ENCODE measurements at places on chromosomes 11 and 22.

GRCh38 chr11:12185106-12185690 is 74.8 kb downstream of the MICAL2 start:
- no peak for DNase-seq

DNA sequence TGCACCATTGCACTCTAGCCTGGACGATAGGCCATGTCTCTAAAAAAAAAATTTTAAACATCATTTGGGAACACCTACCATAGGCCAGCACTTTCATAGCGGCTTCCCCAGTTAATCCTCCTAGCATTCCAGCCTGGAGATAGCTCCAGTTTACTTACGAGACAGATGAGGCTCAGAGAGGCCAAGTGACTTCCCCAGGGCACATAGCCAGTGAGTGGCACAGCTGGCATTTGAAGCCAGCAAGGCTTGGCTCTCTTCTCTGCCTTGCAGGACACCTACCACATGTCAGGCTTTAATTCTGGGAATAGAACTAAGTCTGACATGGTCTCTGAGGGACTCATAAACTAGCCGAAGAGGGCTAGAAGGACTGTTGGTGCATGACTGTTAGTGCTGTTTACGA is 4.9 kb upstream of the TAGLN start:
- DNase-seq = no peak

GRCh38 chr11:20131788-20132666 is 28.2 kb downstream of the DBX1 start:
- DNase-seq = peak; percentile 66

GRCh38 chr11:41309716-41310115 is 149.7 kb downstream of the LRRC4C start:
- DNase-seq = no peak

GRCh38 chr11:27213232-27213660 is 149.8 kb downstream of the CCDC34 start:
- DNase-seq = peak; percentile 53

DNA sequence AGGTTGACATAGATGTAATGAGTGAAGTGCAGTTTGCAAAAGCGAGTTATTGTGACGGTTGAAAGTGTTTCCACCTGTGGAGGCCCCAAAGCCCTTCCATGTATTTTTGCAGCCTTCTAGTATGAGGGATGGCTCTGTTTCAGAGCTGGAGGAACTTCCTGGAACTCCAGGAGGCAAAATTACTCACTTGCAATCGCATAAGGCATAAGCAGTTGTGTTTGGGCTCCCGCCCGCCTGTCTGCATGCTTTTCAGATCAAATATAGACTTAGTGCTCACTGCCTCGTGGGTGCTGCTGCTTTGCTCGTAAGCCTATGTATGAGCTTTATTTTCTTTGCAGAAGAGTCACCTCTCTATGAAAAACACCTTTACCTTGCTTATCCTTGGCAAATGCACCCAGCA is 146.8 kb upstream of the LARGE1 start:
- no peak for DNase-seq

DNA sequence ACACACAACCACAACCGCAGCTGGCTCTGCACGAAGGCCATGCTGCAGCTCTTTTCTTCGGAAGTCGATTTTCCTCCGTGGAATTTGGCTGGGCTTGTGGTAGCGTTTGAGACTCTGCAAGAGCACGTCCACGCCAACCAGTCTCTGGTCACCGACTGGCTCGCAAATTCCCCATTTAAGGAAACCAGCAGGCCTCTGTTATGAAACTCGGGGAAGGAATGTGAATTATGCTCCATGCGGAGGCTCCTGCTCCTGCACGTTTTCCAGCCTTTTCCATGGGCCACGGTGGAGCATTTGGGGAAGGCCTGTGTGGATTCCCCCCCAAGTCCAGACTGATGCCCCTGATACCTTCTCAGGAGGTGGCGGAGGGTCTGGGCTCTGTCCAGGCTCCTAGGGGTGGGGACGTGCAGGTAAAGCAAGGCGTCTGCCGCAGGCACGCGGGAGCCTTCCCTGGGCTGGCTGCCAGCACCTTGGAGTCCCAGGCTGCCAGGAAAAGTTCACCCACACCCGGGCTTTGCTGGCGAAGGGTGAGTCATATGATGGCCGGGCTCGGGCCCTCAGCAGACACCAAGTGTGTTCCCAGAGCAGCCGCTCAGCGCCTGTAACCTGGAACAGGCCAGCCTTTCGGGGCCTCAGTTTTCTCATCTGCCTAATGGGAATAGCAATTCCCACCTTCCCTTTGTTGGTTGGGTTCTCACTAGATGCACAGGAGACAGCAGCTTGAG is 41.9 kb downstream of the LRP5 start:
- DNase-seq = no peak

- DNase-seq = peak; percentile 76
Measured at GRCh38 chr11:124724979-124725718, 14.6 kb upstream of the NRGN start.

DNA sequence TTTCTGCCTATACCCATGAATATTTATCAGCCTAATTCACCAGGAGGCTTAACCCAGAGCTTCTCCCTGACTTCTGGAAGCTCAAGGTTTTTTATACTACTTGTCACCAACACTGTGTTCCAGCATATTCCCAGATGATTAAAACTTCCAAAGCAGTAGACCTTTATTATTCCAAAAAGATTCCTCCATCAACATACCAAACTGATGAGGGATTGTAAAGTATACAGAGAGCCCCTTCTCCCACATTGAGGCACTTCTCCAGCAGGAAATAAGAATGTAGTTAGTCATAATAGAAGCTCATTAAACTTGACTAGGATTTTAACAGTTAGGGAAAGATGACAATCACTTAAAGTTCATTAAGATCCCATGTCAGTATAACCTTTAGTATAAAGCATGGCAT is 51.4 kb upstream of the CEP126 start:
- peak; percentile 48 for DNase-seq

GRCh38 chr11:34631737-34632104 is 10.8 kb downstream of the EHF start:
- no peak for DNase-seq

DNA sequence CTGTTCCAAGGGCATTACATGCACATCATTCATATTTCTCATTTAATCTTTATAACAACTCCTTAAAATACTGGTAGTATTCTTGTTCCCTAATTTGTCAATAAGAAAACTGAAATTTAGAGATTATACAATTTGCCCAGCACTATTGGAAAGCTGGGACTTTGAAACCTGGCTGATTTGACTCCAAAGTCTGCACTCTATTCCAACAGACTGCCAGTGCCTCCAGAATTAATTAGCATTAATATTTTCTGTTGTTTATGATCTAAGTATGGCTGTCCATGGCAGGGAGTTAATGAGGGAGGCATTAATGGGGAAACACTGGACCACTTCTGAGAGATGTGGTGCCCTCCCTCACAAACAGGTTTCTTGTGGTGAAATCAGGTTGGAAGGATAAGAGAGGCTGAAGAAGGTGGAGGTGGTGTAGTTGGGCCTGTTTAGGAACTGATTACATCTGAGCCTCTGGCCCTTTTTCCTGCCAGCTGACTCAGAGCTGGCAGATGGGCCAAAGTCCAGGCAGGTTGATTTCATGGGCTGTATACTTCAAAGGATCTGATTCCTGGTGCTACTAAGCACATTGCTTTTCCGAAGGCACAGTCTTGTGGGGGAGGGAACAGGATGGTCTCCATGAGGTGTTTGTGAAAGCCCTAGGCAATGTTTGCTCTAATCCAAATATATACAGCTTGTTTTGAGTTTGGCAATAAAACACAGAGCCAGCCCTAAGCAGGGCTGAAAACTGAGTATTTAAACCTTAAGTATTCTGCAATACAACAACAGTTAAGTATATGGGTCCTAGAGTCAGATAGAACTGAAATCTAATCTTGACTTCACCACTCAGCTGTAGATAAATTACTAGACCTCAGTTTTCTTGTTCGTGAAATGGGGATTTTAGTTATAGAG is 21.0 kb upstream of the RAB30 start:
- no peak for DNase-seq

GRCh38 chr11:120884154-120885020 is 139.5 kb upstream of the TBCEL start:
- no peak for DNase-seq

DNA sequence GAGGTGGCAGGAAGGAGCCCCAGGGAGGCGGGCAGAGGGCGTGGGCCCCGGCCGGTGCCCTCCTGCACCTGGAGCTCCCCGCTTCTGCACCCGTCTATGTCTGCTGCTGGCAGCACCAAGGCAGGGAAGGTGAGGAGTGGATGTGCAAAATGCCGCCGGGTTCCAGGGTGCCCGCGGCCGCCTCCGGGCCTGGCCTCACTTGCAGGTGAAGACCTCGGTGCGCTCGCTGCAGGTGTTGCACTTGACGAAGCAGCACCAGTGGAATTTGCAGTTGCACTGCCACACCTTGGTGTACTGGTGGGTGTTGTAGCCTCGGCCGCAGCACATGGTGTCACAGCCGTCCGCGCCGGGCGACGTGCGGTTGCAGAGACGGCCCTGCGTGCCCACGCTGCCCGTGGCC is 54.3 kb downstream of the WNT7B start:
- DNase-seq = no peak

- DNase-seq = no peak
Measured at GRCh38 chr22:48523091-48523490, 1304.6 kb downstream of the BRD1 start.

- no peak for DNase-seq
Measured at GRCh38 chr11:66617155-66617834, 865 bp downstream of the RBM14 start.

DNA sequence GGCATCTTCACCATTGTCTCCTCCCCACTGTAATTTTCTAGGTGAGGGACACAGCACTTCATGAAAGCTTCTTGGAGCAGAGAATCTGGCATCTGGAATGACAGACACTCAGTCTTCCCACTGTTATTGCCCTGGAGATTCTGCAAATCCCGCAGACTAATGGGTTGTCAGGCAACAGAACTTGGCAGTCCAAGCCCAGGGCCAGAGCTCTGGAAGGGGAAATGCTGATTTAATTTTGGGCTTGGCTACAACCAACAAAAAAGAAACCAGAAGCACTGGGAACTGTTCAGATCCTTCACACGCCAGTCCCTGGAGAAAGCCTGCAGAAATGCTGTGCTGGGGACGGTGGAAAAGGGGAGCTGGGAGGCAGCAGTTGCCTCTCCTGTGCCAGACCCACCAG is 71.5 kb upstream of the BID start:
- DNase-seq = no peak

DNA sequence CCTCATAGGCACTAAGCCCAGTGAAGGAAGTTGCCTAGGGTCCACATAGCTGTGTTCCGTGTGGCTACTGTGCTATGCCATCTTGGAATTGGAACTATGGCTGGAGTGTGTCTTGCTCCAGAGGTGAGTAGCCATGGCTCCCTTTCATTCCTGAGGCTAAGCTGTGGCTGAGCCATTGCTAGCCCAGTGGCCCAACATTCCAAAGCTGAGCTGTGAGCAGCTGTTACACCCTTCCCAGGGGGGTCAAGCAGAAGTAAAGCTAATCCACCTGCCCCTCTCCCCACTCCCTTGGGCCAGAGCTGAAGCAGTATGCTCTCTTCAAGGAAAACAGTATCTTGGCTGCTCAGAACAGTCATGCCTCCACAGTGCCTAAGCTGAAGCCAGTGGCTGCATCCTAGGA is 51.1 kb downstream of the USP35 start:
- no peak for DNase-seq

DNA sequence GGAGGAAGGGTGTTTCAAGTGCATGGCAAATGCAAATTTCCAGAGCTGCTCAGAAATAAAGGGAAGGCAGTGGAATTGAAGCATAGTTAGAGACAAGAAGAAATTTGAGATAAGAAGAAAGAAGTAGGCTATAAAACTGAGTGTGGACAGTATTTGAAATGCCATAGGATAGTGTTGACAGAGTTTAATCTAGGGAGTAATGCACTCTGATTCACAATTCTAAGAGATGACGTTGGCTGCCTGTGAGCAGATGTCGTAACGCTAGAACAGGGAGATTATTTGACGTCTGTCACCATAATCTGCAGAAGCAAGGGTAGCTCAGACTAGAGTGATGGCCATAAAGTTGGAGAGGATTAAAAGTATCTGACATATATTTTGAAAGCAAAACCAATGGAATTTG is 389.9 kb upstream of the KIRREL3 start:
- no peak for DNase-seq

GRCh38 chr11:133052537-133052936 is 479.8 kb downstream of the OPCML start:
- DNase-seq = no peak

DNA sequence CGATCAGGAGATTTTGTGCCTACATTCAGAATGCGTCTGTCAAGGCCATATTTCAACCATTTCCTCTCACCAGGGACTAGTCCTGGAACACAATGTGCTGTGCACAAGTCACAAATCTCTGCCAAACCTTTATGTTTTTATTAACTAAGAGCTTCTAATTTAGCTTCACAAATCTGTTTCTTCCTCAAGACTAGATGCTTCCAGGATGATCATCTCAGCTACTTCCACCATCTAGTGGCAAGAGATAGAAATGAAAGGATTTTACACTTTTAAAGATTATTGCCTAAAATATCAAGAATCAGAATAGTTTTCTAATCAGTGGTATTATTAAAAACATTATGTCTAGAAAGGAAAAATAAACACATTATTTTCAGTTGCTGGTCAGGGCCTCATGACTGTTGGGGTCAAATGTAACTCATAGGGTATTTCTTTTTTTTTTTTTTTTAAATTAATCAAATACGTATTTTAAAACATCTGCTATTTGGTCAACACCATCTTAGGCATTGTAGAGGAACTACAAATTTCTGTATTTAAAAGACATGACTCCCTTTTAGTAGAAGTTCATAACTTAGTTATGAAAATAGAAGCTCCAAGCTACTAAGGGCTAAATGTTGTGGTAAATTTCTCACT is 1102.6 kb downstream of the DLG2 start:
- DNase-seq = peak; percentile 17

- DNase-seq = no peak
Measured at GRCh38 chr11:35288817-35289541, 130.4 kb downstream of the SLC1A2 start.

GRCh38 chr11:57527056-57527631 is 3.4 kb downstream of the TIMM10 start:
- DNase-seq = peak; percentile 66

- no peak for DNase-seq
Measured at GRCh38 chr11:48095779-48096470, 115.6 kb downstream of the PTPRJ start.

- no peak for DNase-seq
Measured at GRCh38 chr11:119664063-119664572, 64.9 kb downstream of the NECTIN1 start.

DNA sequence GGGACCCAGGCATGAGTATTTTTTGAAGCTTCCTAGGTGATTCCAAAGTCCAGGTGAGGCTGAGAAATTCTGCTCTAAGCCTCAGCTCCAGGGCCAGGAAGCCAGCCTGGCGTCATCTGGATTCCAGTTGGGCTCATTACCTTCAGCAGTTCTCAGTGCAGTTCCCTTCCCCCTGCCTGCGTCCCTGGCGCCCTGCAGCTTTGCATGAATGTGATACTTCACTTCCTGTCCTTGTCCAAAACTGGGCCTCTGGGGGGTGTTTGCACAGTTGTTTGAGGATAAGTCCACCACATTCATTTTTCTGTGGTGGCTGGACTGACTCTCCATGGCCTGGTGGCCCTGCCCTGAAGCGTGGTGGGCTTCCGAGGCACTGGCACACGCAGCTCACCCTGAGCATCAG is 98.1 kb downstream of the TENM4 start:
- DNase-seq = no peak

GRCh38 chr11:61710019-61710418 is 29.8 kb downstream of the DAGLA start:
- DNase-seq = no peak

All from kidney capillary endothelial cell (primary cell).